ENCODE measurements at places on chromosomes 2 and 18.

DNA sequence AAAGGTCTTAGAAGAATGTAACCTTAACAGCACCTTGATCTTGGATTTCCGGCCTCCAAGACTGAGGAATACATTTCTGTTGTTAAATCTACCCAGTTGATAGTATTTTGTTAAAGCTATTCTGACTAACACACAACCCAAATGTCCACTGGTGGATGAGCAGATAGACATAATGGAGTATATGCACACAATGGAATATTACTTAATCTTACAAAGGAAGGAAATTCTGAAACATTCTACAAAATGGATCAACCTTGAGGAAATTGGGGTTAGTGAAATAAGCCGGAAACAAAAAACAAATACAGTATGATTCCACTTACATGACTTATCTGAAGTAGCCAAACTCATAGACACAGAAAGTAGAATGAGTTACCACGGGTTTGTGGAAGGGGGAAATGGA is 168.7 kb downstream of the ZNF804A start:
- no peak for DNase-seq

- no peak for DNase-seq
Measured at GRCh38 chr2:40299781-40300180, 152.1 kb downstream of the SLC8A1 start.

DNA sequence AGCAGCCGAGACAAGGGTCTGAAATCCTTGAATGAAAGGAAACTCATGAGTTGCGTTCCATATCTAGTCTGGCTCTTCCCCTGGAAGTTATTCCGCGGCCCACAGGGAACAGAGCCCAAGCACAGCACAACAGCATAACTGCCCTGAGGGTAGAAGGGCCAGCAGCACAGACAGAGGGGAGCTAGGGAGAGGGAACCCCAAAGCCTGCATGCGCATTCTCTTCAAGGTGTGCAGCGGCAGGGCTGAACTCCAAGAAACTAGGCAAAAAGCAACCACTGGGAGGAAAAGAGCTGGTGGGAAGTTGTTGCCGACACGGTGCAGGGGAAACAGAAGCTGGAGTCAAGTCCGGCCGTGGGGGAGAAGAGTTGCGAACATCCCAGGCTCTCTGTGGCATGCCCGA is 11.8 kb downstream of the GPR148 start:
- no peak for DNase-seq

- DNase-seq = no peak
Measured at GRCh38 chr2:118255301-118255700, 167.0 kb downstream of the INSIG2 start.

DNA sequence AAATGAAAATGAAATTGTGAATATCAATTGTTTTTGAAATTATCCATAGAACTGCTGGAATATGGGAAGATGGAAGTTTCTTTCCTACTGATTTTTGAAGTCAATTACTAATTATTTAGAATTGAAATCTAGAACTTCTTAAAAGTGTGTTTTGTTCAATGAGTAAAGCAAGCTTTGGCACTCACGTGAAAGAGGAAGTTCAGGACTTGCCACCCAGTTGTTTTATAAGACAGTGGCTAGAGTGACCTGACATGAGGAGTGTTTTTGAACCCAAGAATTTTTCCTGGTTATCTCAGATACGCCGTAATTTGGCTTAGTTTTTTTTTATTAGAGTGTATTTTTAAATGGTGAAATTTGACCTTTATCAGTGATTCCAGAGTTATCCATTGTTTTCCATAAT is 3.5 kb downstream of the MXD1 start:
- no peak for DNase-seq

GRCh38 chr2:154700136-154700535 is 1.6 kb downstream of the KCNJ3 start:
- DNase-seq = no peak

DNA sequence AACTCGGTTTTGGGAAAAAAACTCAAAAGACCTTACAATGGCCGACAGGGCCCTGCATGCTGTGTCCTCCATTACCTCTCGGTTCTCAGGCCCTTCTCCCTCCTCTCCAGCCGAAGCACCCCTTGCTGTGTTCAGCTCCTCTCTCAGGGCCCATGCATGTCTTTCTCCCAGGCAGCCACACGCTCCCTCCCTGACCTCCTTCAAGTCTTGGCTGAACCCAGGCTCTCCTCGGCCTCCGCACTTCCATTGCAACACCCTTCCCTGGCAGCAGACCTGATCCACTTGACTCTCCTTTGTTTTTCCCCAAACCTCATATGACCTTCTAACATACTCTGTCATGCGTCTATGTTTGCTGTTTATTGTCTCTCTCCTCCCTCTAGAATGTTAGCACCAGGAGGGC is 114.0 kb downstream of the CYP26B1 start:
- no peak for DNase-seq

GRCh38 chr18:9103376-9103873 is 926 bp downstream of the NDUFV2 start:
- peak; percentile 35 for DNase-seq

DNA sequence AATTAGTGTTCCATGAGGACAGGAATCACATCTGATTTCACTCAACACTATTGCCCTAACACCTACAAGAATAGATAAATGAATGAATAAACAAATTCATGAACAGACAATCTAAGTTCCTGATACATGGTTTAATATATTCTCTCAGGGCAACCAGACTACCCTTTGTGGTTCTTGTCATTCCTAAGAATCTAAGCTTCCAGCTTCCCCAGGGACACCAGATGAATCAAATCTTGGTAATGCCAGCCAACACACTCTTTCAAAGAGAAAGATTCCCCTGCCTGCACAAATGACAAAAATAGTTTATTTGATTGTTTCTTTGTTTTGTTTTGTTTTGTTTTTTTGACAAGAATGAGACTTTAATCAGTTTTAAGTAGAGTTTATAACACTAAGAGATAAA is 237.5 kb upstream of the CHAC2 start:
- no peak for DNase-seq

DNA sequence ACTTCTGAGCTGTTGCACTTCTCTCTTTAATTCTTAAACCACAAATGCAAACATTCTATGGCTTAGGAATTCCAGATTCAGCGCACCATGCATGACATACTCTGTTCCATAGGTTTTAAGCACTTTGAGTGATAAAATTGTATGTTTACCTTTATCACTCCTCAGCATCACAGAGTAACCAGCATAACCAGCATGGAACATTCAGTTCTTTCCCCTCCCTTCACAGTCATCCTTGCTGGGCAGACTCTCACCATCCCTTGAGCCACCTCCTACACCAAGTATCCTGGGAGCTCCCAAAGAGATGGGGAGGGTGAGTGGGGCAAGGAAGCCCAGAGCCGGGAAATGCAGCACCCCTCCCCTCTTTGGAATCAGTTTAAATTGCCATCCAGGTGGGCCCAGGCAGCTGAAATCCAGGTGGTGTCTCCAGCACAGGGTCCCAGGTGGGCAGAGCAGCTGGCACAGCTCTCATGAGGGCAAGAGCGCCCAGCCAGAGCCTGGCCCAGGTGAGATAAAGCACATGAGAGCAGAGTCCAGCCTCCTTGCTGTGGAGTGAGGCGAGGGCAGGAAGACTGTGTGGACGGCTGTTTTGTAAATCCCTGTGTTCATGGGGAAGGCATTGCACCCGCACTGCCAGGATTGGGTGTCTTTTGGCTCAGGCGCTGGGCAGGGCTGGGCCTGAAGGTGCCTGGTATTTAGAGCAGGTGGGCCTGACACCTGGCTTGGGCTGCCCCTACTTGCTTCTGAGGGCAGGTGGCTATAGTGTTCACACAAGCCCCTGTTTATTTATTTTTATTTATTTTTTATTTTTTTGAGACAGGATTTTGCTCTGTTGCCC is 36.8 kb downstream of the LAMA3 start:
- no peak for DNase-seq

DNA sequence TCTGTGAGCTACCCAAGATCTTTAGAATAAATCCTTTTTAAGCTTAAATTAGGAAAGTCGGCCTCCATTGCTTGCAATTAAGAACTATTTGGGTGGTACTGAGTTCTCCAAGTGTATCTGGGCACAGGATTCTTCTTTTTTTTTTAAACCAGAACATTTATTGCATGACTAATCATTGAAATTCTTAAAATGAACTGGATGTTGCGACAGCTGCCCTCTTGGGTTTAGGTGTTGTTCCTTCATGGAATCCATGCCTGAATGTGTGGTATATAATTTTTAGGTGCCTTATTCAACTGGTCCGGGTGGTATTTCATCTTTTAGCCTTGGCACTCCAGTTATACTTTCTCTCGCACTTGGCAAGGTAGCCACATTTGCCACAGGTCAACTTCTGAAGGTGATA is 14.5 kb upstream of the KCNK3 start:
- DNase-seq = peak; percentile 10

- no peak for DNase-seq
Measured at GRCh38 chr2:210323003-210323402, 8.0 kb upstream of the MYL1 start.

GRCh38 chr2:95760806-95761525 is 169.2 kb downstream of the TRIM43 start:
- peak; percentile 76 for DNase-seq

- no peak for DNase-seq
Measured at GRCh38 chr2:182207049-182207746, 219.6 kb downstream of the PDE1A start.

DNA sequence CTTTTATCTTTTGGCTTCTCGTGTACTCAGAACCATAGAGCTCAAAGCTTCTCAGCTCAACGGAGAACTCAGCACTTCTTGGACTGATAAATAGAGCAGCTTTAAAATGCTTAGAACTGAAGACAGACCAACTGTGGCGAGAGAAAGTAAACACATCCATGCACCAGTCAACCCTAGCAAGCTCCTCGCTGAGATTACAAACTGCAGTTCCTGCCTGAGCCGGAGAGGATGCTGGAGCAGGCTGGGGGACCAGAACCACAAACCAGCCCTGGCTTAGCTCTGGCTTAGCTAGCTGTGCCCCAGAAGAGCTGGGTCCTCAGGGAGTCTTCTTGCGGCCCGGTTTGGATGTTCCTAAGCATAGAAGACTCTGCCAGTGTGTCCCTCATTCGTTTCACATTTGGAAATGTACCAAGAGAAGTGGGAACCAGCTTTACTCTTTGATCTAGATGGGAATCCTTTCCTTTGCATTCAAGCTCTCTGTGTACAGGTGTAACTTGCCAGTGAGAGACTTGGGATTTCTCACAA is 5.6 kb downstream of the PAX8 start:
- peak; percentile 12 for DNase-seq

DNA sequence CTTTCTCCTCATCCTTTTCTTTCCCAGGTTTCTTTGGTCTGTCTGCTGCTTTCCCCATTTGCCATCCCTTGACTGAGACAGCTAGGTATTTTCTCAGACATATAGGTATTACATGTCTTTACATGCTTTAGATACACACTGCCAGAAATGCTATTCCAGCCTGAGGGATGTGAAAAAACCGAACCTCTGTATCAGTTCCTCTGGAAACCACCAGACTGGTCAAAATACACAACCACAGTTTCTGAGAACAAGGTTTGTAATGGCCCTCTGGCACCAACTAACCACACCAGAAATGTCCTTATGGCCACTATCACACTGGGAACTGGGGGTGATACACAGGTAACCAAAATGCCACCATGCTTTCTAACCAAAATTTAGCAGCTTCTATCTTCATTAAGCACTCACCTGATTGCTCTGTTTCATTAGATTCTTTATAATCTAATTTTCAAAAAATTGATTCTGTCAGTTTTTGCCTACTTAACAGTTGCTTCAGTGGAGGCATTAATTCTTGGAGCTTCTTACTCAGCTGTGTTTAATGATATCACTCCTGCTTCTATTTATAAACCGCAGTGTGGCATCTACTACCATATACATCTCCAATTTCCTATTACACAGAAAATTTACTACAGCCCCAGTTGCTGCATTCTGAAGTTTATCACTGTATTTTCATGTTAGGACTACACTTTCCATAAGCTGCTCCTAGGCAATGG is 243.5 kb downstream of the WDPCP start:
- DNase-seq = no peak

DNA sequence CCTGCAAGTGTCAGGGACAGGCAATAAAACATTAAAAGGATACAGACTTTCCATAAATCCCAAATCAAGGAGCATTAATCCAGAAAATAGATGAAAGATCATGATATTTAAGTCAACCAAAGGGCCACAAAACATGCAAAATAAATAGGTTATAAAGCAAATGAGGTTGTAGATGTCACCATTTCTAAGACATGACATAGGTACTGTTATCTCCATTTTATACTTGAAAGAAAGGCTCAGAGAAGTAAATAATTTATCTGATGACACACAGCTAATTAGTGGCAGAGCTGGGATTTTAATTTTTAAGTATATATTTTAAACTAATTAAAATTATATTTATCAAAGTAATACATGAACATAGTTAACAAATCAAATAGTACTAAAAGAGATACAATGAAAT is 301.8 kb downstream of the AGPS start:
- no peak for DNase-seq

GRCh38 chr18:75280427-75281280 is 70.1 kb downstream of the TSHZ1 start:
- DNase-seq = no peak

GRCh38 chr2:110215566-110216158 is 3.3 kb upstream of the MTLN start:
- DNase-seq = no peak

- peak; percentile 13 for DNase-seq
Measured at GRCh38 chr2:224687156-224687555, 29.0 kb downstream of the CCDC195 start.

GRCh38 chr2:240457223-240458043 is 22.0 kb downstream of the GPC1 start:
- DNase-seq = no peak

DNA sequence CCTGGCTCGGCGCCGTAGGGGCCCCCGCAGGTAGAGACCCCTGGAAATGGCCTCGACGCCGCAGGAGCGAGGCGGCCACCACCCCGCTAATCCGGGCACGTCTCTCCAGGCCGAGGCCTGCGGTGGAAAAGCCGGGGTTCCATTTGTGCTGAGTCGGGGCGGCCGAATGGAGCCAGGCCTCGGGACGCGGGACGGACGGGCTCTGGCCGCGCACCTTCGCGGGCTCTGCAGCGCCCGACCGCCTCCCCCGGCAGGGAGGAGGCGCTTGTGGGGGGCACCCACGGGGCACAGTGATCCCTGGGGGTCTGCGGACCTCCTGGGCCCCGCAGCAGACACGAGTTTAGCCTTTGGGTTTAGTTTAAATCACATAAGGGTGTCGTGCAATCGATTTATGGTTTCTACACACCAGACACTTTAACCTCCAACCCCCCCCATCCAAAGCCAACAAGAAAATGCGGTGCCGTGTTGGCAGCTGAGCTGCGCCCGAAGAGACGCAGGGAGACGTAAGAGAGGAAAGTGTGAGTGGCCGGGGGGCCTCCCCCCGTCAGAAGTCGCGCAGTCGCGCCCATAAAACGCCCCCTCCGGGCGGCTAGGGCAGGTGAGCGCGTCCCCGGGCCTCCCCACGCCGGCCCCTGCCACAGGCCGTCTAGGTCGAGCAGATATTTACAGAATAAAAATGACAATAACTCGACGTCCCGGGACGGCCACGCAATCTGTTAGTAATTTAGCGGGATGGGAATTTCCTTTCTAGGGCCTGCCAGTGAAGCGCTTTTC is 1.0 kb upstream of the NFATC1 start:
- peak; percentile 69 for DNase-seq

Data from fibroblast of upper back skin (primary cell).